ENCODE measurements at places on chromosomes 6 and 20.
A peak's percentile ranks its signal among the peaks of the same experiment; 100 is the strongest.

DNA sequence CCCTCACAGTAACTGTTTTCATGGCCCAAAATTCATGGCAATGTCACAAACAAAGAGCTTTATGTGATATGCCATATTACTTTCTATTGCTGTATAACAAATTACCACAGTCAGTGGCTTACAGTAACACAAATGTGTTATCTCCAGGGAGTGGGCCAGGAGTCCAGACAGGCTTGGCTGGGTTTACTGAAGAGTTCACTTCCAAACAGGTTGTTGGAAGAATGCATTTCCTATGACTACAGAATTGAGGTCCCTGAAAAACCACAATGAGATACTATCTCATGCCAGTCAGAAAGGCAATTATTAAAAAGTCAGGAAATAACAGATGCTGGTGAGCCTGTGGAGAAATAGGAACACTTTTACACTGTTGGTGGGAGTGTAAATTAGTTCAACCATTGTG, 431.9 kb downstream of the PKHD1 start:
- DNase-seq, result no peak

GRCh38 chr6:22575190-22575589, 5.8 kb downstream of the HDGFL1 start:
- no peak for DNase-seq

DNA sequence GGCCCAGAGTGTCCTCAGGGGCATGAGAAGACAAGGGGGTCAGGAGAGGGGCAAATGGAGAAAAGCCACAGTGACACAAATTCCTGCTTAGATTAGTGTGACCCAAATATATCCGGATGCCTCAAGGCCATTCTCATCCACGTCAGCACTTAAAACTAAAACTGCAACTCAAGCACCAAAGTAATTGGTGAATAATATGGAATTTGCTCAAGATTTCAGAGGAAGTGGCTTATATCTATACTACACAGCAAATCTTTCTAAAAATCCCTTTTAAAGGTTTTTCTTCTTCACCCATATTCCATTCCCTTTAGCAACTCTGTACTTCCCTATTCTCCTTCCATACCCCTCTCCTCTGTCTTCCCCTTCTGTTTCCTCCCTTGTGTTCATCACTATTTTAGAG, 15.2 kb downstream of the DEF6 start:
- no peak for DNase-seq

- peak; percentile 43 for DNase-seq
Measured at GRCh38 chr6:42387336-42387735, 64.4 kb downstream of the TRERF1 start.

DNA sequence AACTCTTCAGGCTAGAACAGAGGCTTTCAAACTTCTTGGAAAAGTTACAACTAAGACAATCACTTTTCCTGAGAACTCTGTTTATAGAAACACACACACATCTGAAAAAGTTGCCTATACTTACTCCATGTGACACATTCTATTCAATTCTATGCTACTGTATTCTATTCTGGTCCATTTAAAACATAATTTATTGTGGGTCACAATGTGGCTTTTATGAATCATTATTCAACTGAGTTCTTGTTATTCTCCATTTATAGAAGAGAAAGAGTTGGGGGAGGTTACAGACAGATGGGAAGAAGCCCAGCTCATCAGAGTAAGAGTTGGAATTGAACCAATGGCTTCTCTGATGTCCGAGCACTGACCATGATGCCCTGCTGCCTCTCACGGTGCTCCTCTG, 21.6 kb upstream of the BCAS1 start:
- DNase-seq, result no peak

DNA sequence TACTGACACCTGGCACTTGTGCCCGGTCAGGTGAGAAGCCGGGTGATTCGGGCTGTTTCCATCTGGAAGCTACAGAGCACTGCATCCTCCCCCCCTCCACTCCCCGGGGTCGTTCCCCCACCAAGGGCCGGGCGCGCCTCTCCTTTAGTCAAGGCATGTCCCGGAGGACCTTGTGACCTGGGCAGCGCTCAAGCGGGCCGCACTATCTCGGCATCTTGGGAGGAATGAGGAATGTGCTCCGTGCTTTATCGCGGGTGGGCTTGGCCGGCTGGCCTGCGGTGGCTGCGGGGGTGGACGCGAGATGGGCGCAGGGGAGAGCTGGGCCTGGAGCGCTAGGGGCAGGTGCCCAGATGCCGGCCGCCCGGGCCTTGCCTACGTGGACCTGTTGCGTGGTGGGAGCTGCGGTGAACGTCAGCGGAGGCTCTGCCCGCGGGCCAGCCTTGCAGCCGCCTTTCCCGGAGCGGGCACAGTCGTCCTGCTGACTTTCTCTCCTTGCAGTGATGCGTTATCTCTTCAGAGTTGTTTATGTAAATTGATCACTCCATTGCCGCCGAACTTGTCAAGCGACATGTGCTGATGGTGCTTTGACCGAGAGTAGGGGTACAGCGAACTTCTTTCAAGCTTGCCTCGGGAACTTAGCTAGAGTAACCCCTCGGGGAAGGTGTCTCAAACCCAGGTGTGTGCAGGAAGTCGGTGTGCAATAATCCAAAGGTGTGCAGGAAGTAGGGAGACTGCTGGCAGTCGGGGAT, 1.1 kb downstream of the LRRC1 start:
- no peak for DNase-seq

DNA sequence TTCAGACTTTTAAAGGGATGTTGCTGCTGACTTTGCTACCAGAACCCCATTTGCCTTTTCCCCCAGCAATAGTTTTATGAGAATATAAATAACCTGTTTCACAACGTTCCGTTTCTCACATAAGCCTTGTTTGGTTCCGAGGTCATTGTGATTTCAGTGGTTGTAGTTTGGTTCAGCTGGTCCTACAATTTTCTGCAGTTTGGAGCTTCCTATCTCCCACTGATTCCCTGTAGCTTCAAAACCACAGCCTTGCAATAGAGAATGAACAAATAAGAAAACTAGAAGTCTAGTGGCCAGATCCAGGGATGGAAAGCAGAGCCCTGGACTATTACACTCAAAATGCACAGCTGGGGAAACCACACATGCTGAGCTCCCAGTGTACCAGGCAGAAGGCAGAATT, 24.1 kb upstream of the SH3BGRL2 start:
- no peak for DNase-seq

GRCh38 chr20:22801528-22801927, 217.2 kb upstream of the FOXA2 start:
- no peak for DNase-seq

- no peak for DNase-seq
Measured at GRCh38 chr6:42860481-42860880, 18.9 kb upstream of the RPL7L1 start.

- no peak for DNase-seq
Measured at GRCh38 chr6:52894285-52894684, 15.2 kb downstream of the GSTA3 start.

DNA sequence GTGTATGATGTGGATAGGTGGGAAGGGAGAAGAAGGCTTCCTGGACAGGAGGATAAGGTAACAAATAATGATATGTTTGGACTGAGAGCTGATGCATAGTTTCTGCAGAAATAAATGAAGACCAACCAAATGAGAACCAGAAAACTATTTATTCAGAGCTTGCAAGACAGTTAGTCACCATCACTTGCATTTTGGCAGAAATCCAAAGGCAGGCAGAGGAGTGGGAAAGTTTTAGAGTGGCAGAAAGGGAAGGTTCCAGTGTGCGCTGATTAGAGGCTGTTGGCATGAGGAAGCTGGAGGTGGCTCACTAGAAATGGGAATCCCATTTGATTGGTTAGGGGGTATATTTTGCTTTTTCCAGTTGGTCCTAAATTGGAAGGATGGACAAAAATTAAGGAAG, 13.0 kb upstream of the F13A1 start:
- DNase-seq, result no peak

GRCh38 chr6:166939345-166939744, 17.0 kb downstream of the RNASET2 start:
- DNase-seq, result no peak

- peak; percentile 15 for DNase-seq
Measured at GRCh38 chr20:4726710-4727397, 5.1 kb downstream of the PRND start.

DNA sequence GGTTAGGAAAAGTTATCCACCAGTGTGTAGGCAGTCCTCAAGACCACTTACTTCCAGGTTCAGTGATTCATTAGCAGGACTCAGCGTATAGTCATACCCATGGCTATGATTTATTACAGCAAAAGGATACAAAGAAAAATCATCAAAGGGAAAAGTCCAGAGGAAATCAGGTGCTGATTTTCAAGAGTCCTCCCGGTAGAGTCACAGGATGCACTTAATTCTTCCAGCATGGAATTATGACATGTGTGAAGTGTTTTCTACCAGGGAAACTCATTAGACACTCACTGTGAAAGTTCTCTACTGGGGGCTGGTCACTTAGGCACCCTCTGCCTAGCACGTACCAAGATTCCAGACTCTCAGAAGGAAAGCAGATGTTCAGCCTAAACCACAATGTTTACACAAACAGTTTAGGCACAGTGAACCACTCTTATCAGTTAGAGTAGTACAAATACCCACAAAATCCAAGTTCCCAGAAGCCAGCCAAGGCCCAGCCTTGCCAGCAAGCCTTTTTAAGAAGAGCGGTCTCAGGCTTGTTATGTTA, 10.2 kb downstream of the WFDC3 start:
- no peak for DNase-seq

DNA sequence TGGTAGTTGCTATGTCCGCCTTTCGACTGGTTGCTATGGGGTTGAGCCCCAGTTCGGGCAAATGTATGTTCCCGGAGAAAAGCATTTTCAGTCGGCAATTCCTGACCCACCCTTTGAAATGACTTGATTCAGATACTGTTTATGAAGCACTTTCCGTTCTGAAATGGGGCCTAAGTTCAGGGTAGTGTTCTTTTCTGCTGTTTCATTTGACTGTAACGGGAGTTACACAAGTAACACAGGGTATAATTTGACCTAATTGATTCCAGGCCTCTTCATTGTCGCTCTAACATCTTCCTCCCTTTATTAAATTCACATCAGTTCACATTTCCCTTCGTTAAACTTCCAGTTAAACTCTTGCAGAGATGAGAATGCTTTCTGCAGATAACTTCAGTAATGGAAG, 85.5 kb downstream of the BMP6 start:
- DNase-seq, result no peak

DNA sequence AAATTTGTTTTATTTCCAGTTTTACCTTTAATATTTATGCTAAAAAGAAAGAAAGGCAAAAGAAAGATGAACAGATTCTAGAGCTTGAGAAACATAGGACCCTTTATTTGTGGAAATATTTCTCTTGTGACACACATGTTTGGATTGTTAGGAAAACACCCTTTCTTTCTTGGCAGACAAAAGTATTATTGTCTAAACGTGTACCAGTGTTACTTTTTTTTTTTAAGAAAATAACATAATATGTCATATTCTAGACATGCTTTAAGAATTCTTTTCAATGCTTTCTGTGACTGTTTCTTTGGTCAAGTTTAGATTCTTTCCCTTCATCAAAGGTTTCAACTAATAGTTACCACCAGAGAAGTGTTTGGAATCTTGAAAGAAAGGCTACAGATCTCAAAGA, 183.4 kb upstream of the CNR1 start:
- DNase-seq, result no peak

DNA sequence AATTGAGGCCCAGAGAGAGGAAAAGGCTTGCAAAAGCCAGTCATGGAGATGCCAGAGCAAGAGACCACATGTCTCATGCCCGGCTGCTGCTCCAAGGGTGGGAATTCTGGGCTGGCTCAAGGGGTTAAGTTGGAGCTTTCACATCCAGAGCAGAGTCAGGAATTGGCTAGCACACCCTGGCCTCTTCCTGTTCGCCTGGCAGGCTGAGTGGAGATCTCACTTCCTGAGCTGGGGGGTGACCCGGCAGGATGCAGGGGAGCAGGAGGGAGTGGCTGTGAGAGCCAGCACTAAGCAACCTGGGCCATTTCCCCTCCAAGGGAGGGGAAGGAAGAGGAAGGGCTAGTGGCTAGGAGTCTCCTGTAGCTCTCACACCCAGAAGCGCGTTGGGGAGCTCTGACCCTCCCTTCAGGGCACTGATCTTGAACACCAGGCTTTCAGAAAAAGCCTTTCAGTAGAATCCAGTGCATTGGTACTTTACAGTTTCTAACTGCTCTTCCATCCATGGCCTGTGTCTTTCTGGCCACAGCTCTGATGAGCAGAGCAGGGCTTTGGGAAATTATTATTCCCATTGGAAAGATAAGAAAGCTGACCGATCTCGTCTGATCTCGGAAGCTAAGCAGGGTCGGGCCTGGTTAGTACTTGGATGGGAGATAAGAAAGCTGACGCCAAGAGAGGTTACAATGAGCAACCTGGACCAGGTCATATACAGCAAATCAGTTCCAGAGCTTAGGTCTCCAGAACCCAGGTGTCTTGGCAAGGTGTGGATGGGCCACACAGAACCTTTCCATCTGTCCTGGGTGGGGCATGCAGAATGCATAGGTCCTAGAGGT, 2.2 kb upstream of the CCM2L start:
- no peak for DNase-seq

GRCh38 chr6:144585217-144585814, 300.2 kb downstream of the UTRN start:
- DNase-seq, result no peak

DNA sequence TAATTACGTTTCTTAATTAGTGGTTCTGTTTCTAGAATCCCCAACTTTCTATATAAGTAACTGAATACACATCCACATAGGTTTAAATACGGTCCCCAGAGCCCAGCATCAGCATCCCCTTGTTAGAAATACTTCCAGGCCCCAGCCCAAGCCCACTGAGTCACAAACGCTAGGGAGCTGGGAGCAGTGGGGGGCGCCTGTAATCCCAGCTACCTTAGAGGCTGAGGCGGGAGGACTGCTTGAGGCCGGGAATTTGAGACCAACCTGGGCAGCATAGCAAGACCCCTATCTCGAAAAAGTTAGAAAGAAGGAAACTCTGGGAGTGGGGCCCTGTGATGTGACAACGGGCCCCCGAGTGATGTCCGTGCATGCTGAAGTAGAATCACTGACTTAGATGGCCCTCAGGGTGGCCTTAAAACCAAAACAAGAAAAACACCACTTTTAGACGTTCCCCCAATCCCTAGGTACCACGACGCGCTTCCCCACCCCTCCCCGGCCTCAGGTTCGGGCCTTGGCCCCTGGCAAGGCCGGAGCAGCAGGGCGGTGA, 1.3 kb upstream of the PPP1R3G start:
- no peak for DNase-seq

- DNase-seq, result no peak
Measured at GRCh38 chr6:431986-432385, 40.4 kb downstream of the IRF4 start.

- DNase-seq, result peak; percentile 62
Measured at GRCh38 chr20:50146732-50147662, 6.5 kb downstream of the PEDS1 start.

- DNase-seq, result no peak
Measured at GRCh38 chr20:528923-529604, 14.5 kb downstream of the CSNK2A1 start.

GRCh38 chr6:5359417-5359816, 98.1 kb downstream of the FARS2 start:
- DNase-seq, result no peak

GRCh38 chr20:1827974-1828785, 67.0 kb upstream of the SIRPA start:
- DNase-seq, result no peak

- DNase-seq, result no peak
Measured at GRCh38 chr6:147109707-147110106, 94.5 kb upstream of the STXBP5 start.

- DNase-seq, result no peak
Measured at GRCh38 chr6:67664942-67665341, 970.1 kb upstream of the ADGRB3 start.
